Uterus (tissue), 4 donors: ENCODE measurements at places on chromosomes 13 and 19. TPM values are rescaled to one million over a fixed set of nuclear protein-coding genes. Genes with fewer than 3 reads are reported as not detected.

SWSAP1 gene
- 0.59 TPM for total RNA-seq

ZNF714 gene
- total RNA-seq = 3.8 TPM

PVR gene
- 7.9 TPM for total RNA-seq

ADM5 gene
- 1.5 TPM for total RNA-seq

VAV1 gene
- total RNA-seq = 5.1 TPM

BEST2 gene
- 0.29 TPM for total RNA-seq

LILRB4 gene
- total RNA-seq = not detected

PRX gene
- 3.5 TPM for total RNA-seq

SCEL gene
- total RNA-seq = not detected

C13orf42 gene
- total RNA-seq = not detected

UCHL3 gene
- 17.4 TPM for total RNA-seq

CAPN12 gene
- total RNA-seq = 8.4 TPM

DNASE2 gene
- 32.9 TPM for total RNA-seq

CYP4F3 gene
- total RNA-seq = 0.41 TPM

GRCh38 chr13:77692746-77693448, 4.6 kb upstream of the SLAIN1 start:
- H3K36me3 ChIP-seq = no peaks in the 10 kb centered on the region
- H3K4me1 ChIP-seq = no peaks in the 10 kb centered on the region
- H3K4me3 ChIP-seq = no peak overlapping the region
- no peaks in the 10 kb centered on the region for H3K27me3 ChIP-seq

GRCh38 chr13:75102001-75102716, 379.8 kb downstream of the TBC1D4 start:
- DNase-seq = no peak
- H3K36me3 ChIP-seq = no peaks in the 10 kb centered on the region
- no peaks in the 10 kb centered on the region for H3K27me3 ChIP-seq
- H3K27ac ChIP-seq = no peak overlapping the region
- no peak overlapping the region for H3K4me3 ChIP-seq

- no peaks in the 10 kb centered on the region for H3K27me3 ChIP-seq
- H3K4me3 ChIP-seq = no peak overlapping the region
- DNase-seq = no peak
Observed at GRCh38 chr13:28707629-28708427, 10.9 kb downstream of the SLC46A3 start.

DNA sequence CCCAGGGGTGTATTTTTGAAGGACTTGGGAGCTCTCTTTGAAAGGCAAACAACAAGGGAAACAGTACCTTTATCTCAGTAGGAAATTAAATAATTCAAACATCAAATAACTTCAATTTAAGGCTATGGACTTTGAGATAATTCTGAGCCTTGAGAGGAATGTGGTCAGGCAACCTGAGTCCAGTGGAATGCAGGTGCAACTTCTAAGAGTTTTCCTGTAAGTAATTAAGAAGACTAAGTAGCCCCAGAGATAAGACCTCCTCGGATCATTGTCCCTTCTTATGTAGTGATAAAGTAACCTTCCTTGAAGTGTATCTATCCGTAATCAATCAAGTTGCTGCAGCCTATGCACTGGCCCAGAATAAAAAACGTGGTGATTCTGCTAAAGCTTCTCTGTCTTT, 29.2 kb downstream of the ZNF701 start:
- no peaks in the 10 kb centered on the region for H3K27me3 ChIP-seq
- DNase-seq = no peak
- no peak overlapping the region for H3K4me3 ChIP-seq
- H3K4me1 ChIP-seq = no peaks in the 10 kb centered on the region
- no peaks in the 10 kb centered on the region for H3K36me3 ChIP-seq
- no peak overlapping the region for H3K27ac ChIP-seq

GRCh38 chr13:110885966-110886869, 28.7 kb downstream of the ANKRD10 start:
- H3K27me3 ChIP-seq = no peaks in the 10 kb centered on the region
- H3K4me1 ChIP-seq = no peaks in the 10 kb centered on the region
- H3K27ac ChIP-seq = no peak overlapping the region
- no peak overlapping the region for H3K4me3 ChIP-seq

DNA sequence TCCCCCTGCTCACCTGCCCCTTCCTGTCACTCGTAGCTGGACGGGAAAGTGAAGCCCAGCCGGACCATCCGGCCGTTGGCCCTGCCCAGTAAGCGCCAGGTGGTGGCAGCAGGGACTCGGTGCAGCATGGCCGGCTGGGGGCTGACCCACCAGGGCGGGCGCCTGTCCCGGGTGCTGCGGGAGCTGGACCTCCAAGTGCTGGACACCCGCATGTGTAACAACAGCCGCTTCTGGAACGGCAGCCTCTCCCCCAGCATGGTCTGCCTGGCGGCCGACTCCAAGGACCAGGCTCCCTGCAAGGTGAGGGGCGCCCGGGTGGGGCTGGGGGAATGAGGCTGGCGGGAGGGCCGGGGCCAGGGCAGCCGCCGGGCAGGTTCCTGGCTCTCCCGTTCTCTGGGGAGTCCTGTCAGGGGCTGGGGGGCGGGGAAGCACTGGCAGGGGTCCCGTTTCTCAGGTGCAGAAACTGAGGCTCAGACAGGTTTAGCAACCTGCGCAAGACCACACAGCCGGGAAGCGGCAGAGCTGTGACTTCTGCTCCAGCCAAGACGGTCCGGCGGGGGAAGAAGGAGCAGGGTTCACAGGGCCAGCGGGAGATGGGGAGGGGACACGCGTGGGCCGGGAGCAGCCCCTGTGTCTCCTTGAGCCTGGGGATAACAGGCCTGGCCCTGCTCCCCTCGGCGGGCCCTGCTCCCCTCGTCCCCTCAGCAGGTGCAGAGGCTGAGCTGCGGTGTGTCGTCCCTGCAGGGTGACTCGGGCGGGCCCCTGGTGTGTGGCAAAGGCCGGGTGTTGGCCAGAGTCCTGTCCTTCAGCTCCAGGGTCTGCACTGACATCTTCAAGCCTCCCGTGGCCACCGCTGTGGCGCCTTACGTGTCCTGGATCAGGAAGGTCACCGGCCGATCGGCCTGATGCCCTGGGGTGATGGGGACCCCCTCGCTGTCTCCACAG, 5.3 kb downstream of the GZMM start:
- no peak for DNase-seq
- no peaks in the 10 kb centered on the region for H3K27me3 ChIP-seq
- H3K27ac ChIP-seq = no peak overlapping the region
- H3K4me1 ChIP-seq = no peaks in the 10 kb centered on the region
- H3K36me3 ChIP-seq = no peaks in the 10 kb centered on the region

DNA sequence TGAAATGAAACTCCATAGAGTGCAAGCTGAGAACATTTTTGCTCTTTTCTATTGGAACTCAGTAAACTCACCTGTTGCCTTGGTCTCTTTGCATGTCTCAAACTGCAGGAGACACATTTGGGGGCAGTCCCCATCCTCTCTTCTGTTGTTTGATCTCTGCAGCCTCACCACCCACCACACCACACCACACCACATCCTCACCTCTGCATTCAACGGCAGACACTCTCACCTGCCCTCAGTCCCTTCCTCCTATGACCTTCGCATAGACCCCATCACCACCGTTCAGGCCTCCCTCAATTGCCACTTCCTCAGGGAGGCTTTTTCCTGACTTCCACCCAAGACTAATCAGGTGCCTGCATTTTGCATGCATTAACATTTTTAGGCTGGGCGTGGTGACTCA, 14.4 kb upstream of the TPM4 start:
- H3K27me3 ChIP-seq = no peaks in the 10 kb centered on the region
- DNase-seq = no peak
- H3K4me1 ChIP-seq = no peaks in the 10 kb centered on the region
- no peak overlapping the region for H3K4me3 ChIP-seq
- no peak overlapping the region for H3K27ac ChIP-seq

DNA sequence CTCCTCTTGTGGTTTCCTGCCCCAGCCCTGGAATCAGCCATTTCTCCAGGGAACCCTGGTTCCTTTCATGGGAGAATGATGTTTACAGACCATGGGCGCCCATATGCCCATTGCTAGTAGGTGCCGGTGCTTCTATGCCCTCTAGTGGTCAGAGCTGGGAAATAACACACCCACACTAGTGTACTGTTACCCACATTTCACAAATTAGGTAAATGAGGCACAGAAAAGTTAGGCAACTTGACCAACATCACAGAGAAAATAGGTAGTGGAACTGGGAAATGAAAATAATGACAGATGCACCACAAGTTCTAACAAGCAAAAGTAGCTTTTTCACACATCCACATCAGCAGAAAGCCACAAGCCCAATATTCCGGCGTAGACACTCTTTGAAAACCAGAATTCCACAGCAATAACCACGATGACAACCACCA, 1.3 kb upstream of the CEACAM3 start:
- no peak overlapping the region for H3K27ac ChIP-seq
- DNase-seq = no peak
- H3K27me3 ChIP-seq = no peaks in the 10 kb centered on the region
- no peak overlapping the region for H3K4me3 ChIP-seq
- H3K36me3 ChIP-seq = no peaks in the 10 kb centered on the region

DNA sequence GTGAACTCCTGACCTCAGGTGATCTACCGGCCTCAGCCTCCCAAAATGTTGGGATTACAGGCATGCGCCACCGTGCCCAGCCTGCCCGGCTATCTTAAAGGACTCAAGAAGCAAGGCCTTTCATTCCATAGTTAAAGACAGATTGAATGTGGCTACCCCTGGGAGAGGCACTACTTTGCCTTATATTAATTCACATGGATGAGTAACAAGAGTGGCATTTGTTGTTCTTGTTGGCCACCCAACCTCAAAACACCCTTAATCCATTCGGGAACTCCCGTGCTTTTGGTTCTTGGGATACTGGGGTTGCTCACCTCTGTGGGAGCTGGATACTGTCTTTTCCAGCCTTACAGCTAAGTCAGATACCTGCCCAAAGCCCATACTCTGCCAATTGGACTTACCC, 34.4 kb upstream of the ABCC4 start:
- no peak overlapping the region for H3K27ac ChIP-seq
- DNase-seq = no peak
- no peaks in the 10 kb centered on the region for H3K27me3 ChIP-seq
- no peaks in the 10 kb centered on the region for H3K4me1 ChIP-seq
- no peaks in the 10 kb centered on the region for H3K36me3 ChIP-seq

DNA sequence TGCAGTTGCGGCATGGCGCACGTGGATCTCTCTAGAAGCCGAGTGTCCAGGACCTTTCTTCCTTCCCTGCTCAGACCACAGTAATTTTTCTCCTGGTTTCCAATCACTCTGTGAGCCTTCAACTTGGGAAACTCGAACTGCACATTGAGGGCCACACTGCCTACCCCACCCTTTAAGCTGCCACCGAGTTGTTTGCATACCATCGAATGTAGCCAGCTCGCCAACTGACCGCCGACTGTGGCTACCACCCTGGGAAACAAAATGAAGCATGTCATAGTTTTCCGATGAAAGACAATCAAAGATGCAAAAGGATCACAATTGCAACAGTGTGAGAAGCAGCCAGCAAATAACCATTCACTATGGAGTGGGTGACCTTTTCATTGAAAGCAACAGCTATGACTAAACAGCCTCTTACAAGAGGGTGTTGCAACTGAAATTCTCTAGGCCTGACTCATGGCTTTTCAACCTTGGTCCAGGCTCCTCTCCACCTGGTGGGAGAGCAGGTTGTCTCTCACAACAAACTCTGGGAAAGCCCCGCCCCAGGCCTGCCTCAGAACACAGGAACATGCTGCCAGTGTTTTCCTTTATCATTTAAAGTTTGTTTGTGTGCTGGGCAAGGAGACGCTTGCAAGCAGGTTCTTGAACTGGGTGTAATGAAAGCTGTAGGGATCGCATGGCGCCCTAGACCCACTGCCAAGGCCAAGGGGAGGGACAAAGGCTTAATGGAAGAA, 141.7 kb upstream of the SERP2 start:
- H3K4me3 ChIP-seq = no peak overlapping the region
- no peaks in the 10 kb centered on the region for H3K4me1 ChIP-seq
- H3K27me3 ChIP-seq = no peaks in the 10 kb centered on the region
- no peaks in the 10 kb centered on the region for H3K36me3 ChIP-seq

DNA sequence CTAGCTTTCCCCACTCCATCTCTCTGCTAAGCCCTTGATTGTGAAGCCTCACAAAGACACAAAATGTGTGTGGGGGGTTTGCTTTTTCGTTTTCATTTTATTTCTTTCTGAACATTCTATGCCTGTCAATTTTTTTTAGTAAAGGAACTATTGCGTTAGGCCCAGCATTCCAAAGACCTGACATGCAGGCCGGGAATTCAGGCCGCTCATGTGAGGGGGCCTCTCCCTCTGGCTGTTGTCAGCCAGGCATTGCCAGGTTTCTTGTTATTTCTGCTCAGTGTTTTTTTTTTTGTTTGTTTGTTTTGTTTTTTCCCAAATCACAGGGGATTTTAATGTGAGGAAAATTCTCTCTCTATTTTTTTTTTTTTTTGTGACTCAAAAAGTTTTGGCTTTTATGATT, 10.3 kb upstream of the MEDAG start:
- DNase-seq = peak; percentile 69
- no peaks in the 10 kb centered on the region for H3K4me1 ChIP-seq
- H3K4me3 ChIP-seq = no peak overlapping the region
- H3K36me3 ChIP-seq = no peaks in the 10 kb centered on the region

- H3K4me1 ChIP-seq = no peaks in the 10 kb centered on the region
- no peaks in the 10 kb centered on the region for H3K36me3 ChIP-seq
- H3K4me3 ChIP-seq = no peak overlapping the region
- no peaks in the 10 kb centered on the region for H3K27me3 ChIP-seq
- DNase-seq = no peak
Observed at GRCh38 chr19:51676566-51677083, 16.5 kb upstream of the SPACA6 start.

GRCh38 chr13:39859898-39860297, 204.4 kb downstream of the COG6 start:
- no peaks in the 10 kb centered on the region for H3K36me3 ChIP-seq
- no peaks in the 10 kb centered on the region for H3K27me3 ChIP-seq
- no peak for DNase-seq
- H3K4me1 ChIP-seq = no peaks in the 10 kb centered on the region
- no peak overlapping the region for H3K4me3 ChIP-seq
- no peak overlapping the region for H3K27ac ChIP-seq

- no peak for DNase-seq
- H3K4me1 ChIP-seq = no peaks in the 10 kb centered on the region
- H3K27ac ChIP-seq = no peak overlapping the region
- H3K27me3 ChIP-seq = no peaks in the 10 kb centered on the region
Observed at GRCh38 chr13:84894749-84895148, 904.5 kb downstream of the SLITRK6 start.

GRCh38 chr19:13056052-13056660, 46.5 kb downstream of the LYL1 start:
- H3K4me3 ChIP-seq = peak overlapping the region; percentile 19
- no peaks in the 10 kb centered on the region for H3K27me3 ChIP-seq
- peak overlapping the region; percentile 100 for H3K27ac ChIP-seq
- H3K4me1 ChIP-seq = peaks cover 71% of the 10 kb centered on the region

DNA sequence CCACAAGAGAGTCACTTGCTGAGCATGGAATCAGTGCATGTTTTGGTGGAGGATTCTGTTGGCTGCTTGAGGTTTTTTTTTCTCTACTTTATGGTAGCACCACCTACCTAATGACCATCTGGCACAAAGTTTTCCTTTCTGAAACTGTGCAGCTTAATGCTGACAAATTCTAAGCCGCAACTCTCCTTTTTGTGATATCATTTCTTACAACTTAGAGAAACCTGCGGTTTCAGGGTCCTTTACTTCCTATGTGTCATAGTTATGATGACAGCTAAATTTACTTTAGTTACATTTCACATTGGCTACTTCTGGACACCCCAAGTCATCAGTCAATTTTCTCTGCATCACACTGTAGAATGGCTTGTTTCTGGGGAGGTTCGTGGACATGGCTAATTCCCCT, 115.4 kb upstream of the TMTC4 start:
- H3K36me3 ChIP-seq = no peaks in the 10 kb centered on the region
- DNase-seq = no peak
- no peak overlapping the region for H3K4me3 ChIP-seq
